ENCODE measurements at places on chromosomes 4 and X.

DNA sequence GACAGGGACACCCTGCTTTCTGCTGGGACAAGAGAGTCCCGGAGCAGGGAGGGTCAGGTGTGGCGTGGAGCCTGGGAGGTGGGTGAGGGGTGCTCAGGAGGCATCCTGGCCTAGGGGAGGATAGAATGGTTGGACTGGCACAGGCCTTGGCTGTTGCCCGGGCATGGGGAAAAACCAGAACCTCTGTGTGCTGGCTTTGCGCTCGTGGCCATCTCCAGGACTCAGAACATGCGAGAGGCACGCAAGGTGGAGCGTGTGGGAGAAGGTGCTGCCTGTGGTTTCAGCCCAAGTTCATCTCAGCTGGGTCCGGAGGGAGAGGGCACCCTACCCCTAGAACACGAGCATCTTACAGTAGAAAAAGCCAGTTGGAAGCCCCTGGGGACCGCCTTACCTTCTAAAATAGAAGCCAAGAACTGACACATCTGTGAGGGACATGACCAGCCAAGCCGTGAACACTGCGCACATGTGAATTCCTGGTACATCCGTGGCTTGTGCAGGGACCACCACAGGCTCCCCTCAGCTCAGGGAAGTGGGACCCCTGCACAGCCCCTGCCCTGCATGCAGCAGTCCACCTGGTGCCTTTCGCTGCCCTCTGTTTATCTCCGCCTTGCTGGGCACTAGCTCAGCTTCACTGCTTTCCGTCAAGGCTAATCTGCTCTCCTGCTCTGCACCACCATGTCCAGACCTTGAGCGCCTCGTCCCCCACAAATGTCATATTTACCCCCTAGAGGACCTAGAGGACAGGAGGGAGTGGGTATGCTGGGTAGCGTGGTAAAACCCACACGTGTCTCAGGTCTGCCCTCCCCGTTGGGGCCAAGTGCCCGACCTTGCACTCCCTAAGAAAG is 13.5 kb downstream of the MSANTD1 start:
- no peak for DNase-seq

DNA sequence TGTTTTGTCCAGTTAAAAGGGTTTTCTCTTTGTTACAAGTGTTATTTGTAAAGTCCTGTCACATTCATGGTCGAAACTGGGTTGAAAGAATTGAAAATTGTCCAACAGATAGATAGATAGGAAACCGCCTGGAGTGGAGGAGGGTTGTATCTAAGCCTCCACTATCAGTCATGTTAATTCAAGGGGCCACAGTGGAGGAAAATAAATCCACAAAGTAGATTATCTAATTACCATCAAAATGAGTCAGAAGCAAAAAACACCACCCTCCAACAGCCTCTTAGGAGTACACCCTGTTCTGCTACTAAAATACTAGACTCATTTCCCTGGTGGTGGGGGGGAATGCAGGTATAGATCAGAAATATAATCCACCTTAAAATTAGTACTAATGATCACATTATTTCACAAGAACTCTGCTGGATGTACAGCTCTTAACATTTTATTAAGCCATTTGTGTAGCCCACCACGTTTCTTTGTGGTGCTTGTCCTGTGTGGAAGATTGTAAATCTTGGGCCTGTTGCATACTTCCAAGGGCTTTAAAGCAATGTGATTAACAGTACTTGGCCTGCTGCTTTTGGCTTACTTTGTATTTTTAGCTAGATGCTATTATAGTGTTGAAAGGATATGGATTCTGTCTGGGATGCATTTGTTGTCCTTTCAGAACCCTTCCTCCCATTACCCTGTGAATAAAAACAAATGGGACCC is 26.8 kb downstream of the RBBP7 start:
- DNase-seq: no peak

DNA sequence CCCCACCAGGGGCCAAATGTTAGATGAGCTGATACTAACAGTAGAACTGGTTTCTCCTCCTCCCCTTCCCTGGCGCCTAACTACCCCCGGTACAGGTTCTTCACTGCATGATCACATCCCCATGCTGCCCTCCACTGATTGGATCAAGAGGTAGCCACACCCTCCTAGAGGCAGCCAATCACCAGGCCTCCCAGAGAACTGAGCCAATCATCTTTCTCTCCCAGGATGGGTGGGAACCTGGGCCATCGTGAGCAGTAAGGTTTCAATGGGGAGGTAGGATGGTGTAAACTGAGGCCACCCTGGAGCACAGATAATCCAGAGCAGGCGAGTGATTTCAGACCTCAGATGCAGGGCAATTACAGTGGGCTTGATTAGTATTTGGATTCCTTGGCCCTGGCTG is 64.2 kb downstream of the PPP2R2C start:
- no peak for DNase-seq

DNA sequence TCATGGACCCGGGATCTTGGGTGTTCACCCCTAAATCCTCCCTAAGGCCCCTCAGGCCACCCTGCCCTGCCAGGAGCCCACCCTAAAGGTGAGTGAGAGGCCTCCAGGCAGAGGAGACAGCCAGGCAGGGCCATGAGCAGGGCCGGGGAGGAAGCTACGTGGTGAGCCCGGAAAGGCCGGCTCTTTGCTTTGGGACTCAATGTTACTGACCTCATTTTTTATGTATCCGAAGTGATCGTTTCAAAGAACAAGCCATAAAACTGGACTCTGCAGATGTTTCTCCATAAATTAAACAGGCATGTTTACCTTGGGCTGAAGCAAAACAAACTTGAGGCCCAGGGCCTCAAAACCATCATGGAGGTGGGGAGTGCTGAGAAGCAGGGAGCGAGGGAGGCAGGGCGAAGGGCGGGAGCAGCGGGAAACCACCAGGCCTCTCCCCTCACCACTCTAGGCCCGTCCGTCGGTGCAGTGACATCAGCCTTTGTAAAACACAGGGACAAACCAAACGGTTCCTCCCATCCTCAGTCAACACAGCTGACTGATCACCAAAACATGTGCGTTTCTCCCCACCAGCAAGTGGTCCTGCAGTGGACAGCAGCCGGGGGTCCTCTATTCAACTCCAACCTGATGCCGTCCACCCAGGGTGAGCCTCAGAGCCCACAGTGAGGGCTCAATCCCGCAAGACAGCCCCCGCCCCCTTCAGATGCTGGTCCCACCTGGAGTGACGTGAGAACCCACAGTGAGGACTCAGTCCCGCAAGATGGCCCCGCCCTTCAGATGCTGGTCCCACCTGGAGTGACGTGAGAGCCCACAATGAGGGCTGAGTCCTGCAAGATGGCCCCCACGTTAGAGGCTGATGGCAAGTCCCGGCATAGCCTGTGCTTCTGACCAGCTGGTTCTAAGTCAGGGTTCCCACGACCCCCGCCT is 102.9 kb upstream of the LRPAP1 start:
- no peak for DNase-seq

DNA sequence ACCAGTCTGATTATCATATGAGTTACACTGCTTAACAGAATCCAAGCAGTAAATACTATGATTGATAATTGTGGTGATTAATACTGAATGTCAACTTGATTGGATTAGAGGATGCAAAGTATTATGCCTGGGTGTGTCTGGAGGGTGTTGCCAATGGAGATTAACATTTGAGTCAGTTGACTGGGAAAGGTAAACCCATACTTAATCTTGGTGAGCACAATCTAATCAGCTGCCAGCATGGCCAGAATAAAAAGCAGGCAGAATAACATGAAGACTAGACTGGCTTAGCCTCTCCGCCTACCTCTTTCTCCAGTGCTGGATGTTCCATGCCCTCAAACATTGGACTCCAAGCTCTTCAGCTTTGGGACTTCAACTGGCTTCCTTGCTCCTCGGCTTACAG is 961.3 kb downstream of the ADGRL3 start:
- no peak for DNase-seq

- no peak for DNase-seq
These were observed 97.5 kb downstream of the QRFPR start for GRCh38 chr4:121283319-121283718.

GRCh38 chrX:1351981-1352714 is 15.6 kb downstream of the IL3RA start:
- DNase-seq: no peak

DNA sequence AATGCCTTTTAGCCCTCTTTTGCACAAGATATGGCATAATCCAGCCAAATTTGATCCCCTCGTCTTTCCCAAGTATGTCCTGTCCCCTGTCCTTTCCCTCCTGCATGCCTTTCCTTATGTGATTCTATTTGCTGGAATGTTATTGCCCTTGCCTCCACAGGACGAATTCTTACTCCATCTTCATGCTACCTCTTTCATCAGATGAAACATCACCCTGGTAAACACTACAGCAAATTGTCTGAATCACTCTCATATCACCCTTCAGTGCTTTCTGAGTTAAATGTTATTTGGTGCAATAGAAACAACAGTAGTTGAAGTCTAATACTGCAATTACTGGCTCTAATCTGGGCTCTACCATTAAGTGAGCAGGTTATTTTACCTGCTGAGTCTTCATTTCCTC is 52.2 kb upstream of the FAT1 start:
- no peak for DNase-seq

DNA sequence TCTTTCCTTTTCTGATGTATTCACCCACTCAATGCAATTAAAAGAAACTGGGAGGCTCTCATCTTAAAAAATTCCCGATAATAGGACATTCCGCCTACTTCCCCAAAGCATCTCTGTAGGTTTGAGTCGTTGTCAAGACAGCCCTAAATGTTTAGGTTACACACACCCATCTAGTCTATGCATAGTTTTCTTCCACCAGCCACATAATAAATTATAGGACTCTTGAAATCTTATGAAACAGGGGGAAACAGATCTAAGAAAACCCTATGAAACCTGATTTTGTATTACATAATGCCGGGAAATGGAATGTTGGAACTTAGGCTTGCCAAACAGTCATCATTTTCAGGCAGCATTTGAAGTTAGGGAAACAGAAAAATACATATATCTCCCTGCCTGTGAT is 150.0 kb downstream of the PRKX start:
- DNase-seq: no peak

DNA sequence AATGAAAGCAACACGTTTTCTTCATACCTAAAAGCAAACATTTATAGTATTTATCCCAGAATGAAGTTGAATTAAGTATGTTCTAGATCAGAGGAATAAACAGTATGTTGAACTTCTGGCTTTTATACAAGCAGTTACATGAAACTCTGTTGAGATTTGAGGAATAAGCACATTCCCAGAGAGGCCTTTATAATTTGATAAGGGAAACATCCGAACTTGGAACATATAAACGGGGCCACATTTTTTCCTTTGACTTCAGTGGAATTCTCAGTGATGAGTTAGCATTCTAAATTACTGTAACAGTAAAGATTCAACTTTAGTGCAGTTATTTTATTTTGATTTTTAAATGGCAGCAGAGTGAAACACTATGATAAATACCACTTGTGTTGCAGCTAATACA is 119.5 kb downstream of the GLRA3 start:
- DNase-seq: no peak

- DNase-seq: no peak
These were observed 21.4 kb upstream of the PLAC1 start for GRCh38 chrX:134679644-134680043.

DNA sequence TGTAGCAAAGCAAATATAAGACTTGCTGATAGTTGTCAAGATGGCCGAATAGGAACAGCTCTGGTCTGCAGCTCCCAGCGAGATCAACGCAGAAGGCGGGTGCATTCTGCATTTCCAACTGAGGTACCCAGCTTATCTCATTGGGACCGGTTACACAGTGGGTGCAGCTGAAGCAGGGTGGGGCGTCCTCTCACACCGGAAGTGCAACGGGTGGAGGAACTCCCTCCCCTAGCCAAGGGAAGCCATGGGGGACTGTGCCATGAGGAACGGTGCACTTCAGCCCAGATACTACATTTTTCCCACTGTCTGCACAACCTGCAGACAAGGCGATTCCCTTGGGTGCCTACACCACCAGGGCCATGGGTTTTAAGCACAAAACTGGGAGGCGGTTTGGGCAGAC is 382.3 kb upstream of the EMCN start:
- no peak for DNase-seq

DNA sequence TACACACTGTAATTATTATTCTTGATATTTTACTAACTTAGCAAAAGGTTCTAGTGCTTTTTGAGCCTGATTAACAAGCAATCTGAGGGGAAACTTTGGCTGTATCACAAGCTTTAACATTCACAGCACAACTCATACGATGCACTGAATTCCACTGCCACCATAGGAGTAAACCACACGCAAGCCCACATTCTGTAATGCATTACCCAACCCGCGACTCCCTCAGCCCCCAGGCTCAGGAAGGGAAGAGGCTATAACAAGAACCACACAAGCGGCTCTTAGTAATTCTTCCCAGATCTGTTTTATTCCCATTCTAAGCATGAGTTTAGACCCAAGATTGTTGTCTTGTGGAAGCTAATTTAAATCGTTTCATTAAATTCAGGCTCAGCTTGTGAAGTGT is 138.5 kb upstream of the TBL1X start:
- DNase-seq: no peak

DNA sequence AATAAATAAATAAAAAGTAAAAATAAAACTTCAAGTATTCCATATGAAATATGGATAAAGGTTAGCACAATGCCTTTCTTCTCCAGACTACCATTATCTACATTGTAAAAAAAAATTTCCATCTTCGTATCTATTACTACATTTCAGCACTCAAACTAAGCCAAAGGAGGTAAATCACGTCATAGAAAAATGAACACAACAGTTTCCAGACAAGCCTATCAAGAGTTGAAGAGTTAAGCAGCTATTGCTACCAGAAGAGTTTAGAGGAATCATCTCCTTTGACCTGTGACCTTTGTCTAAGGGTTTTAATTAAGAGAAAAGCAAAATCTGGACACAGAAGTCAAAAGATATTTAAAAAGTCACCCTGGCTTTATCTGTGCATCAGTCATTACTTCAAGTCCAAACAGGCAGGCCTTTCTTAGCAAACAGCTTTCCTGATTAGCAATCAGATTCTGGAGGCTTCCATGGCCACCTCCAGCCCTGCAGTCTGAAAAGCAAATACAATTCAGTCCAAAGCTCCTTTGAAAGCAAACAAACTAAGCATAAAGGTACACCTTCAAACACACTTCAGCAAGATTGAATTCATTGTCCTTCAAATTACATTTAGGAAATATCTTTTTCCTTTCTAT is 82.2 kb downstream of the APBB2 start:
- DNase-seq: peak; percentile 32

Data from NCI-H345 (cell line).